ENCODE measurements at places on chromosomes 4 and X.

GRCh38 chr4:133062851-133063250 is 86.2 kb upstream of the PCDH10 start:
- DNase-seq: no peak

DNA sequence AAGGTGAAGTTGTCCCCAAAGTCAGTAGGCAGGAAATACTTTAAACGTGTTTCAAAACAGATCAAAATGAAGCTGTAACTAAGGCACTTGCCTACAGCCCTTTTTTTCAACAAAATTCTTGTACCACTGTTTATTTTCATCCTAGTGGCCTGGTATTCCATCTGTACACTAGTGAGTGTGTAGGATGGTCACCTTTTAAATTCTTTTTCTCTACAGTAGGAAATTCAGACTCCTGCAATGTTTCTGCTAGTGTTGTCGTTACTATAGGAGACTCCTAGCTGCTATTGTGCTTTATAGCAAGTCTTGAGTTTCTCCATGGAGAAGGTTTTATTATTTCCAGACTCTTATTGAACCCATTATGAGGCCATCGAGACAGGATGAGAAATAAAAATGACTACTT is 7.0 kb upstream of the NHS start:
- no peak for DNase-seq

- no peak for DNase-seq
These were observed 5.1 kb downstream of the OR13H1 start for GRCh38 chrX:131549011-131549410.

DNA sequence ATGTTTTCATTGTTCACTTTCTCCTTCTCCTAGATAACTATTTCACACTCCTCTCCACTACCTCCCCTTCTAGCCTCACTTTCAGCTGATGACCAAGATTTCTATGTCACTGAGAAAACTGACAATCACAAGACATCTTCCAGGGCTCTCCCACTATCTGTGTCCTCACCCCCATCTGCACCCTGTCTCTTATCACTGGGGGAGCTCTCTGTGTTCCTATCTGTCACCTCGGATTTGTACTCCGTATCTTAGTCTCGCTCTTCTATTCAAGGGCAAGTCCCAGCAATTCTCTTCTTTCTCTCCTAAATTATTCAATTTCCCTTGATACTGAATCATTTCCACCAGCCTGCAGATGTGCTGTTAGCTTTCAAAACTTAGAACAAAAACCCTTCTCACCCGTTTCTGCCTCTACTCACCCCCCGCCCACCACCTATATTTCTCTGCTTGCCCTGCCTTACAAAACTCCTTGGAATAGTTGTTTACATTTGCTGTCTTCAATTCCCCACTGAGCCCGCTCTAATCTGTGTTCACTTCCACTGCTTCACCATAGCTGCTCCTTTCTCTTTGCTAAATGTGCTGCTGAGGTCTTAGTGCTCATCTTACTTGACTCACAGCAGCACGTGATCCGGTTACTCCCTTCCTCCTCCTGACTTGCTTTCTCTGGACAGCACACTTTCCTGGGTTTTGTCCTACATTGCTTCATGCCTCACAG is 293.2 kb downstream of the UNC5C start:
- DNase-seq: no peak

DNA sequence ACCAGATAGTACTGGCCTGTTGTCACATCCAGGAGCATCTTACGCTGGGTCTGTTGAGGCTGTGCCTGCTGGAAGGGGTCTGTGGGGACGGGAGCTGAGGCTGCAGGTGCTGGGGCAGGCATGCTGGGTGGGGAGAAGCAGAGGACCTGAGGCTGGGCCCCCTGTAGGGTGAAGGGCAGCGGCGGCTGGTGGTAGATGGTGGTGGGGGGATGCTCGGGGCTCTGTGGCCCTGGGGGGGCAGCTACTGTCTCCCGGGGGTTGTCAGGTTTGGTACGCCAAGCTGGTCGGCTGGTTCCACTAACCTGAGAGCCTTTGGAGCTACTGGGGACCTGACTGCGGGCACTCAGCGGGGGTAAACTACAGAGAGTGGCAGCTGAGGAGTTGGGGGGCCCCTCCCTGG is 7.8 kb downstream of the C4orf54 start:
- DNase-seq: no peak

DNA sequence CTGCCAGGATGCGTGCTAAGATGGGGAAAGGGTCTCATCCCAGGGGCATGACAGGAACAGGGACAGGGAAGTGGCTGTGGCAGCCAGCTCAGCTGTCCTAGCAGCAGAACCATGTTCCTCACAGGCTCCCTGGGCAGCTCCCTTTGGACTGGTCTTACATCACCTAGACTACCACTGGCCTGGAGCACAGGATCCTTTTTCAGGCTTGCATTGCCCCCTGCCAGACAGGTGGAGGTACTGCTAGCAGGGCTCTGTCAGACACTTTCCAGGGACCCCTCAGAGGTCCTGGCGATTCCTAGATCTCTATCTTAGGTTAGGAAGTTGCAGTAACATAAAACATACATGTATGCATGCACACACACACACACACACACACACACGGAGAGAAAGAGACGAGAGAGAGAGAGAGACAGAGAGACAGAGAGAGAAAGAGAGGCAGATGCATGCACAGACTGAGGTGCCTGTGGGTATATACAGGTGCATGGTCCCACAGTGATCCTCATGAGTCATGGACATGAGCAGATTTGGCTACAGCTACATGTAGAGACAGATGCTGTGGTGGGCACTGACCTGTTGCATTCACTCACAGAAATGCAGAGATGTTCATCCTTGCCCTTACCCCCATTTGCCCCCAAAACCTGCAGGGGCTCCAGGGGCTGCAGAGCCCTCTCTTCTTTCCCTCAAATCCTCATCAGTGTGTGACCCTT is 63.6 kb downstream of the STARD8 start:
- peak; percentile 7 for DNase-seq

GRCh38 chr4:26496207-26496783 is 6.0 kb upstream of the CCKAR start:
- no peak for DNase-seq

GRCh38 chr4:55458164-55458563 is 62.4 kb downstream of the TMEM165 start:
- no peak for DNase-seq

- DNase-seq: no peak
These were observed 1.5 kb downstream of the ABCE1 start for GRCh38 chr4:145099653-145100052.

DNA sequence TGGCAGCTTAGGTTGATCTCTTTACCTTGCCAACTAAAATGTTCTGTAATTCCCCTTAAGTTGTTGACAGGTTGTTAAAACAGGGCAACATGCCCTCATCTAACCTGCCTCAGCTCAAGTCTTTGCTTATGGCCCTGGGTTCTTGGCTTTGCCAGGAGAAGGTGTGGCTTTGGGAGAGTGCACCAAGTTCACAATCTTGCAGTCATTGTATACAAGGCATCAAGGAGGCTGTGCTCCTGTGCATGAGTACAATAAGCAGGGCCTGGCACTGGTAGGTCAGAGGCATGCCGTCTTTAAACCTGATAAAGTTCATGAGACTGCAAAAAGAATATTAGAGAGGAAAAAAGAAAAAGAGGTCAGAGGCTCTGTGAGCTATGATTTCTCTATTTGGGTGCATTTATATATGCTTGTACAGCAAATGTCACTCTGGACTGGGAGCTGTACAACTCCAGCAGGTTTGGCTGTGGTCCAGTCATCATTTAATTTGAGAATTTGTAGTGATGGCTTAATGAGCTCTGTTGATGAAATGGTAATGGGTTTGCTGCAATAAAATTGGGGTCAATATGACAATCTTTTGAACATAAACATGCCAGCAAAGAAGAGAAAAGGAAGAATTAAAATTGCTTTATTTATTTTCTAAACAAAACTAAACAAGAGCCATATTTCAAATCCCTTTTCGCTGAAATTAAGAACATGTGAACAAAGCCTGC is 30.3 kb downstream of the AREG start:
- DNase-seq: no peak

- peak; percentile 44 for DNase-seq
These were observed 3.5 kb upstream of the VMA21 start for GRCh38 chrX:151393514-151393913.

GRCh38 chrX:24377195-24377594 is 16.8 kb downstream of the SUPT20HL1 start:
- no peak for DNase-seq

DNA sequence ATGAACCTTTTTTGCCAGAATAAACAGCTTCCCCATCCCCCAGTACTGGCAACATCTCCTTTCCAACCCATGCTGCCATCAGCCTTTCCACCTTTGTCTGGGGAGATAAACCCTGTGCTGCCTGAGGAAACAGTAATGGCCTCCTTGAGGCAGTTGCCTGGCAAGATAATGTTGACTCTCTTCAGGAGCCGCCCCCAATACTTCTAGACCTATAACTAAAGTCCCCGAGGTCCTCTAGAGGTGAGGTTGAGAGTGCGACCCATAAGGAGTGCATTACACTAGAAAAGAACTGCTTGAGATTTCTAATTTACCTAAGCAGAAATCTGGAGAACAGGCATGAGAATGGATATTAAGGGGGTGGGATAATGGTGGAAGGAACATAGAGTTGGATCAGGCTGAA is 963.2 kb upstream of the PCDH7 start:
- no peak for DNase-seq

GRCh38 chr4:38386654-38387188 is 277.3 kb upstream of the KLF3 start:
- DNase-seq: no peak

DNA sequence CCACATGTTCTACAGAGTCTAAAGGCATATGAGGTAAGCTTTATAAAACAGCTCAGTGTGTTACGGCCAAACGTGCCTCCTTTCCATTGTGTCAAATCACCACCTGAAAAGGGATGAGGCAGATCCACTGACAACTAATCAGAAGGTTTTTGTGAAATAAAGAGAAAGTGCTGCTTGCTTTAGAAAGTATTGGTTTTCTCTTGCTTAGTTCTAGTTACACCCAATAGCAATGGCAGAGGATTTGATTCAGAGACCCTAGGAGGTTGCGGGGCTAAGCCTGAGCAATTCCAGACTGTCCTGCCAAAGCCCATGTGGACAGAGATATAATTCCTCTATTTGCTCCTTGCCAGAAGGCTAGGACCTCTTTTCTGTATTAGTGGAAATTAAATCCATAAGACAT is 125.5 kb downstream of the SPRY1 start:
- DNase-seq: no peak

- no peak for DNase-seq
These were observed 76.1 kb downstream of the MANBA start for GRCh38 chr4:102684610-102685052.

DNA sequence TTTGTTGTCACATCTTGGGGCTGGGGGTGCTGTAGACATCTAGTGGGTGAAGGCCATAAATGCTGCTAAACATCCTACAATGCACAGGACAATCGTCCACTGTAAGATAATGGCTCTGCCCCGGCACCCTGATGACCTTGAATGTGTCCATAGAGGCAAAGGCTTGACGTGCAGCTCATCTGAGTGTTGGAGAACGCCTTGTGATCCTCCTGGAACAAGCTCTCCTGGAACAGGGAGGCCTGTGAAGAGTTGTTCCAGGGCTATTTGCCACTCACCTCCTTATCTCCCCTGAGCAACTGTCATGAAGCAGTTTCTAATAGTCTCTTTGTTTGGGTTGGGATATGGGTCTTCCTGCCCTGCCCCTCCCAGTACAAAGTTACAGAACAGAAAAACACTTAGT is 15.2 kb upstream of the PCYT1B start:
- DNase-seq: no peak

DNA sequence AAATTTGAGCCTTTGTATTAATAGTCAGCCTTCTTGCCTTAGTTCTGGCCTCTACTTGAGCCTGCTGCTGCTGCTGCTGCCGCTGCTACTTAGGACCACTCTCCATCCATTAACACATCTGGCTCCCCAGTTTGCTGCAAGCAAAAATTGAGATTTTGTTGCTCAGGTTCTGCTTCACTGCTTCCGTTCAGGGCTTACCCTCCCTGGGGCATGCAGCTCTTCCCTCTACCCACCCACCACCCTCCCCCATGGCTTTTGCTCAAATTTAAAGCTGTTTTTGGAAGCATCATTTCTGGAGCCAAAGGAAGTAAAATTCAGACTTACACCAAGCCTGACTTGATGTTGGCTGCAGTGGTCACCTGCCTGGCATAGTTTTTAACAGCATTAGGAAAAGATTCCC is 28.9 kb upstream of the FRMPD3 start:
- DNase-seq: no peak

- no peak for DNase-seq
These were observed 76.2 kb downstream of the STARD8 start for GRCh38 chrX:68723491-68724155.

DNA sequence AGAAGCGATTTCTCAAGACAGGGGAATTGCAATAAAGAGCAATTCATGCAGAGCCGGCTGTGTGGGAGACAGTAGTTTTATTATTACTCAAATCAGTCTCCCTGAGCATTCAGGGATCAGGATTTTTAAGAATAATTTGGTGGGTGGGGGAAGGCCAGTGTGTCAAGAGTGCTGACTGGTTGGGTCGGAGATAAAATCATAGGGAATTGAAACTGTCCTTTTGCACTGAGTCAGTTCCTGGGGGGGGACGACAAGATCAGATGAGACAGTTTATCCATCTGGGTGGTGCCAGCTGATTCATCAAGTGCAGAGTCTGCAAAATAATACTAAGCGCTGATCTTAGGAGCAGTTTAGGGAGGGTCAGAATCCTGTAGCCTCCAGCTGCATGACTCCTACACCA is 502.4 kb downstream of the NLGN4X start:
- no peak for DNase-seq

DNA sequence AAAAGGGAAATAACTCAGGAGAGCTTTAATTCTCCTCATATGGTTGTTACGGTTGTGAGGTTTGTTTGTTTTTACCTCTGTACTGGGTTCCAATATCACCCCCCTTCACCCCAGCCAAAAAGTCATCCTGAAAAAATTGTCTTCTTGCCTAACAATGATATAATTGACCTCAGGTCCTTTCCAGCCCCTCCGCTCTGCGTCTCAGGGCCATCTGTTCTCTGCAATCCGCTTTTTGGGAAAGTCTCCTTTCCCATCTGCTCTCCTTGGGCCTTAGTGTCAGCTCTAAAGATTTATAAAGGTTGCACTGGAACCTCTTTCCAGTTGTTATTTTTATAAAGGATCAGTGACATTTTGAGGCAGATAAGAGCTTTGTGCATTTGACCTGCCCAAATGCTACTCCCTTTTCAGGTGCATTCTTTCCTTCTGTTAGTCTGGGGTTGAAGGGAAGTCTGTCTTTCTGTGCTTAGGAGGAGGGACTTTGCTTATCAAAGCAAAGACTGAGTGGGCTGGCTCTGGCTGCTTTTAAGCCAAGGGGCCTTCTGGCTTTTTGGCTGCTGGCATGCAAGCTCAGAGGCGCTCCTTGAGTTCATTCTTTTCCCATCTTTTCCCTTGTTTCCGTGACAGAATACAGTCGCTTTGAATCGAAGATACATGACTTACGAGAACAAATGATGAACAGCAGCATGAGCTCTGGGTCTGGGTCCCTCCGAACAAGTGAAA is 34.1 kb downstream of the DLG3 start:
- DNase-seq: no peak

Measured in NCI-H2227 treated with DMSO at 0.1 percent for 48 hours (cell line).